ENCODE measurements at places on chromosomes 1 and 21.

GRCh38 chr1:222820171-222820712 is 5.4 kb downstream of the DISP1 start:
- H3K27me3 ChIP-seq, result no peaks in the 10 kb centered on the region
- no peaks in the 10 kb centered on the region for H3K36me3 ChIP-seq
- DNase-seq, result no peak
- H3K4me3 ChIP-seq, result no peak overlapping the region

DNA sequence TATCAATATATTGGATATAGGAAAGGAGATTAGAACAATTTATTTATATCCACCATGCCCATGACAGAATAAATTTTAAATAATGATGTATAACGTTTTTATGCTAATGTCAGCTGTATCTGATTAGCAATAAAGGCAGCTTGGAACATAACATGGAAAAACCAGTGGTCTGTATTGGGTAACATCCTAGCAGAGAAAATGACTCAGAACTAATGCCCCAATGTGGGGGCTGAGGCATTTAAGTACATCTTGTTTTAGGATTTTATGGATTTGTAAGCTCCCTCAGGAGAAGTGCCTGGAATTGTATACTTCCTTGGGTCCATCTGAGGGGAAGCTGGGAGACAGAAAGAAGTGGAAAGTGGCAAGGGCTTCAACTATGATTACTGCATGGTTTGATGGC is 82.3 kb downstream of the HMCN1 start:
- H3K4me1 ChIP-seq, result no peaks in the 10 kb centered on the region
- no peak overlapping the region for H3K4me3 ChIP-seq
- peaks cover 3% of the 10 kb centered on the region for H3K27me3 ChIP-seq
- H3K36me3 ChIP-seq, result no peaks in the 10 kb centered on the region

DNA sequence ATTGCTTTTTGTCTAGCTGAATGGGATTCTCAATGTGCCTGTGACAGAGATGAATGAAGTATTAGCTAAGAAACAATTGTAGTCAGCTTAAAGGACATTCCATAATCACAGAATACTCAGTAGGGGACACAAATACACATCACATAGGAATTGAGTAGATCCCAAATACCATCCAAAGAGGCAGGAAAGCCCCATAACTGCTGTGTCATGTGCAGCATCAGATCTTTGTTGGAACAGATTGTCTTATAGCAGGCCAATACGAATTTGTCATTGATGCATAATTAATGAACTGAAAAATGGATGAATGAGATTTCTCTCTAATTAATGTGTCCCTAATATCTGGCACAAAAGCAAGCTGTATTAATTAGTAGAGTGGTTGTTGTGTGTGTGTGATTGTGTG is 82.3 kb upstream of the S1PR1 start:
- H3K27me3 ChIP-seq, result no peaks in the 10 kb centered on the region
- DNase-seq, result no peak
- peaks cover 10% of the 10 kb centered on the region for H3K4me1 ChIP-seq
- no peak overlapping the region for H3K4me3 ChIP-seq

GRCh38 chr1:34870395-34870794 is 10.8 kb upstream of the SMIM12 start:
- no peak overlapping the region for H3K27ac ChIP-seq
- no peaks in the 10 kb centered on the region for H3K36me3 ChIP-seq
- H3K4me1 ChIP-seq, result peaks cover 10% of the 10 kb centered on the region
- peaks cover 50% of the 10 kb centered on the region for H3K27me3 ChIP-seq

DNA sequence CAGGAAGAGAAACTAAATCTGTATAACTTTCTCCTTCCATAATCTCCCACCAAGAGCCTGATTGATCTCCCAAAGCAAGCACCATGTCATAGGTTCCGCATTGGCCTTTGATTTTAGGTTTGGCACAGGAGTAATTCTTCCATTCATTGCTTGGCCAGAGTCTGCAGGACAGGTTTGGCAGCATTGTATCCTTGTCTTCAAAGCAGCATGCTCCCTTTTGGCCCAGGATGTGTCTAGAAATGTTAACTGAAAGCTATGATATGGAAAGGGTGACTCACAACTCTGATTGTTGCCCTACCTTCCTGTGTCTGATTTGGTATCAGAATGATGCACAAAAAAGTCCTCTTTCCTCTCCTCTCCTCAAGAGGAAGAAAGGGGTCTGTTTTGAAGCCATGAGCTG is 824.3 kb upstream of the PRMT6 start:
- no peak for DNase-seq
- H3K4me3 ChIP-seq, result no peak overlapping the region
- H3K27ac ChIP-seq, result no peak overlapping the region
- no peaks in the 10 kb centered on the region for H3K4me1 ChIP-seq
- H3K27me3 ChIP-seq, result no peaks in the 10 kb centered on the region

DNA sequence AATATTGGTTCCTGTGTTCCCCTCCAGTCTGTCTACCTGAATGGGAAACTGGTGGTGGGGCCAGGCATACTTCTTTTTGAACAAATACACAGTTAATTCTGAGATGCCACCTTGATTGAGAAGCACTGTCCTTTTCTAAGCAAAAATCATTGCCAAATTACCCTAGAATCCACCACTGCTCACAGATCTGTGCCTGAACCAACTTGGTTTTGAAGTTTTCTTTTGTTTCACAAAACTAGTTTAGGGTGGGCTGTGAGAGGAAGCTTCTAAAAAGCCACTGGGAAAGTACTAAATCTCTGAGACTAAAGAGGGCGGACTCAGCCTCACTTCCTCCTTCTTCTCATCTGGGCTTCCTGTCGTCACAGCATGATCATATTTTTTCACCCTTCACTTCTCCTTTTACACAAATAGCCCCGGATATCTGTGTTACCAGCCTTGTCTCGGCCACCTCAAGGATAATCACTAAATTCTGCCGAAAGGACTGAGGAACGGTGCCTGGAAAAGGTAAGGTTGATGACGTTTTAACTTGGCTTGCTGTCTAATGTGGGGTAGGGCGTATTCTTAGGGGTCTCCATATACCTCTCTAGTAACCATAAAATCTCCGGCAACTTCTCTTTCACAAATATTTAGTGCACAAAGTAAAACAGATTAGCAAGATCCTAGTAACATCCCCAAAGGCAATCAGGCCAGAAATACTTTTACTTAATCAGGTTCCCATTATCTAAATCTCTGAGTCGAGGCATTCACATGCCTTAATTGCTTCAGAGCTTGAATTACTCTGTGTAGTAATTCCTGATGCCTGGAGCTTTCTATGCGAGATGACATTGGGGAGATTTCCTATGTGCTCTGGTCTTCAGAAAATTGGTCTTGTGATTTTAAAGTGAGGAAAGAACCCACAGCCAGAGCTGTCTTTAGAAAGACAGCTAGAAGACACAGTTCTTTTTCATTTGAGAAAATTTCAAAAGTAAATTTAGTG is at the start of gene CD53:
CD53 (plus strand) TSS at position 404 of the 976 bp plus-strand sequence. CDS start 18,261 bp downstream, outside the sequence.
- H3K4me1 ChIP-seq, result peaks cover 41% of the 10 kb centered on the region
- H3K36me3 ChIP-seq, result peaks cover 46% of the 10 kb centered on the region
- no peaks in the 10 kb centered on the region for H3K27me3 ChIP-seq
- peak within 1 kb of the TSS; percentile 98 for H3K27ac ChIP-seq

DNA sequence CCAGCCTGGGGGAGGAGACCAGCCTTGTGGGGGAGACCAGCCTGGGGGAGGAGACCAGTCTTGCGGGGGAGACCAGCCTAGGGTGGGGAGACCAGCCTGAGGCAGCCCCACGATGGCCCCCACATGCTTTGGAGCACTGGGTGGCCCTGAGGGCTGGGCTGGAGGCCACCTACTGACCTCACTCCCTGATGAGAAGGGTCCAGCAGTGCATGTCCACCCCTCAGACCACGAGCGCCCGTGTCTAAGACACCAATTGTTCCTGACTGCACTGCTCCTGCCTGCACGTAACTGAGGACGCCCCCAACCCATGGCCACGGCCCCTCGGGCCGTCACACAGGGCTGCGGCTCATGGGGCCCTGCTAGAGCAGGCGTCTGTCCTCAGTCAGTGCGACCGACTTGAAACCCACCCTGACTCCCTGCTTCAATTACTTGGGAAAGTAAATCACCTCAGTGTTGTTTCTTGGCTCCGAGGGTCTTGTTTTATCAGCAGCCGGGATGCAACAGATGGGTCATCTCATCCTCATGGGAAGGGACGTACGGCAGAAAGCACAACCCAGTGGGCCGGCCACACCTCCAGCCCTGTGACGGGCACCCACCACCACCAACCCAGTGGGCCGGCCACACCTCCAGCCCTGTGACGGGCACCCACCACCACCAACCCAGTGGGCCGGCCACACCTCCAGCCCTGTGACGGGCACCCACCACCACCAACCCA is at the start of gene SPATC1L:
SPATC1L (minus strand) TSS at position 550 of the 715 bp plus-strand sequence. CDS start 1,643 bp downstream, outside the sequence.
- peak within 1 kb of the TSS; percentile 87 for H3K27ac ChIP-seq
- peaks cover 3% of the 10 kb centered on the region for H3K36me3 ChIP-seq
- H3K4me3 ChIP-seq, result peak within 1 kb of the TSS; percentile 78
- H3K27me3 ChIP-seq, result peaks cover 14% of the 10 kb centered on the region

DNA sequence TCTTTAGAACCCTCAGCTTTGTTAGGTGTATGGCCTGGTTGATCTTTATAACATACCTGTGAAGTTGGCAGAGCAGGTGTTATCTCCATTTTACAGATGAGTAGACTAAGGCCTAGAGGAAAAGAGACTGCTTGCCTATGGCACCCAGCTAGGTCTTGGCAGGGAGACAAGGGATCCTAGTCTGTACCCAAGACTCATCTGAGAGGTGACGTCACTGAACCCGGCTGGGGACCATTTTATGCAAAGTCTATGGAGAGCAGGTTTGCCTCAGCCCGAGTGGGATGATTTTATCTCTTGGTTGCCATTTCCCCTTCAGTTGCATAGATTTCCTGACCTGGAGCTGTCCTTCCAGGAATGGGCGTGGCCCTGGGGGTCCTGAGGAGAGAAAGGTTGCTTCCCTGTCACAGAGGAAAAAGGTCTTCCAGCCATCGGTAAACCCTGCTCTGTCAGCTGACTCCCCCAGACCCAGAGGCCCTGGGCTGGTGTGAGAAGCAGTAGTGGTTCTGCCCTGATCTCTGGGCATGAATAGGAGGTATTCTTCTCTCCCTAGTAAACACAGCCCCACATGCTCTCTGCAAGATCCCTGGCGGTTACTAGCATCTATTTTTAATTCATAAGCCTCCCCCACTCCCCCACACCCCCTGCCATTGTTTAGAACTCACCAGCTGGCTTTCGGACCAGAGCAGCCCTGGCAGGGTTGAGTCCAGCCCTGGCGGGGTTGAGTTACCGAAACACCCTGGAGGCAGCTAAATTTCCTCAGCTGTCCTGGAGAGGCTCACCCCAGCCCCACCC is 19.6 kb downstream of the TMCC2 start:
- H3K36me3 ChIP-seq, result no peaks in the 10 kb centered on the region
- peaks cover 6% of the 10 kb centered on the region for H3K27me3 ChIP-seq
- H3K27ac ChIP-seq, result no peak overlapping the region
- DNase-seq, result no peak

GRCh38 chr1:200082329-200082728 is 54.8 kb downstream of the NR5A2 start:
- H3K27me3 ChIP-seq, result peaks cover 19% of the 10 kb centered on the region
- H3K4me1 ChIP-seq, result no peaks in the 10 kb centered on the region
- H3K27ac ChIP-seq, result no peak overlapping the region
- no peaks in the 10 kb centered on the region for H3K36me3 ChIP-seq
- no peak overlapping the region for H3K4me3 ChIP-seq

- H3K27ac ChIP-seq, result peak overlapping the region; percentile 1
- H3K4me3 ChIP-seq, result peak overlapping the region; percentile 77
- no peak for DNase-seq
- H3K27me3 ChIP-seq, result no peaks in the 10 kb centered on the region
- H3K4me1 ChIP-seq, result peaks cover 23% of the 10 kb centered on the region
Observed at GRCh38 chr1:111737216-111738132, 1.7 kb downstream of the INKA2 start.

- DNase-seq, result no peak
- H3K4me1 ChIP-seq, result peaks cover 21% of the 10 kb centered on the region
- peaks cover 3% of the 10 kb centered on the region for H3K27me3 ChIP-seq
- H3K27ac ChIP-seq, result no peak overlapping the region
- no peaks in the 10 kb centered on the region for H3K36me3 ChIP-seq
Observed at GRCh38 chr21:43815107-43815613, 25.8 kb downstream of the RRP1 start.

- no peak overlapping the region for H3K4me3 ChIP-seq
- H3K27me3 ChIP-seq, result no peaks in the 10 kb centered on the region
- H3K27ac ChIP-seq, result no peak overlapping the region
- peaks cover 2% of the 10 kb centered on the region for H3K4me1 ChIP-seq
- peaks cover 7% of the 10 kb centered on the region for H3K36me3 ChIP-seq
Observed at GRCh38 chr1:197695961-197696360, 79.3 kb downstream of the DENND1B start.

DNA sequence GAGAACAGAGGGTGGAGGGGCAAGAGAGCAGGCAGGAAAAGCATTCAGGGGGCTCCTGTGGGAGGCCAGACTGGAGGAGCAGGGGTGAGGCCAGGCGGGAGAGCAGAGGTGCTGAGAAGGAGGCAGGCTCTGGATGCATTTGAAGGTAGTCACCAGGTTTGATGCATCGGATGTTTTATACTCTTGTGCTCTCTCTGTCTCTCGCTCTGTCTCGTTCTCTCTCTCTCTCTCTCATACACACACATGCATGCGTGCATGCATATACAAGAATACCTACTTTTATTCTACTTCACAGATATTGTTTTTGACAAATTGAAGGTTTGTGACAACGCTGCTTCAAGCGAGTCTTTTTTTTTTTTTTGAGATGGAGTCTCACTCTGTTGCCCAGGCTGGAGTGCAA is 15.0 kb upstream of the ITPKB start:
- H3K4me1 ChIP-seq, result peaks cover 21% of the 10 kb centered on the region
- no peak overlapping the region for H3K27ac ChIP-seq
- no peak for DNase-seq
- no peak overlapping the region for H3K4me3 ChIP-seq

DNA sequence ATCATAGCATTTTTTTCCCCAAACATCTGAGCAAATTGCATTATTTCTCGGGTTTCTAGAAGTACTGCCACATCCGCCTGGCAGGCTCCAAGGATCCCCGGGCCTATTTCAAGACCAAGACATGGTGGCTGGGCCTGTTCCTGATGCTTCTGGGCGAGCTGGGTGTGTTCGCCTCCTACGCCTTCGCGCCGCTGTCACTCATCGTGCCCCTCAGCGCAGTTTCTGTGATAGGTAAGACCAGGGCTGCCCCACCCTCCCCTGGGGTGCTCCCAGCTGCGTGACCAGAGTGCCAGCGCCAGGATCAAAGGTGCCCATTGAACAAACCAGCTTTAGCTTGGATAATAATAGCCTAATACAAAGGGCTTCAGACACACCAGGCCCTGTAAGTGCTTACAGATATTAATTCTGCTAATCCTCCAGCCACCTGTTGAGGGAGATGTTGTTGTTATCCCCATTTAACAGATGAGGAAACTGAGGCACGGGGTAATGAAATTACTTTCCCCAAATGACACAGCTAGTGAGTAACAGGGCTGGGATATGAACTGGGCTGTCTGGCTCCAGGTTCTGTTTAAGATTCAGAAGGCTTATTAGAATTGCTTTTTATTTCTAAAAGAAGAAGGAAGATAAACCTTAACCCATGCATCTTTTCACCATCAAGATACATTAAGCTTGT is 26.5 kb downstream of the NIPAL3 start:
- no peaks in the 10 kb centered on the region for H3K27me3 ChIP-seq
- no peak overlapping the region for H3K27ac ChIP-seq

GRCh38 chr1:6012529-6013318 is 20.5 kb upstream of the NPHP4 start:
- H3K4me3 ChIP-seq, result no peak overlapping the region

- no peak overlapping the region for H3K4me3 ChIP-seq
- H3K27me3 ChIP-seq, result no peaks in the 10 kb centered on the region
- no peaks in the 10 kb centered on the region for H3K36me3 ChIP-seq
Observed at GRCh38 chr1:174626031-174627025, 178.6 kb downstream of the GPR52 start.
